Stimulated activated CD8-positive, alpha-beta memory T cell treated with anti-CD3 and anti-CD28 coated beads, Interleukin-7, amount 100 ng/mL, for 1 hour (primary cell): ENCODE measurements at places on chromosomes 3 and 15.

DNA sequence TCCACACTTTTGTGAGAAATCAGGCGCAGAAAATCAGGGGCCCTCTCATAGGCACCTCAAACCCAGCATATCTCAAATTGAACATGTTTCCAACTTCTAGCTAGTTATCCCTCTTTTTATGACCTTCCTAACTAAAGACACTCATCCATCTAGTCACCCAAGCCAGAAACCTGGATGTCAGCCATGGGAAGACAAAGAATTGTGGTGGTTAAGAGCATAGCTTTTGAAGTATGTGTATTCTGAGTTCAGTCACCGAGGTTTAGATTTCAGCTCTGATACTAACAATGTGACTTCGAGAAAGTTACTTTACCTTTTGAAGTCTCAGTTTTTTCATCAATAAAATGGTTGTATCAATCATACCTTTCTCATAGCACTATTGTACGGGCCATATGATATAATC is 495.5 kb downstream of the NLGN1 start:
- DNase-seq: no peak

GRCh38 chr15:41820791-41821423 is 7.0 kb upstream of the JMJD7 start:
- no peak for DNase-seq

GRCh38 chr15:75661100-75661755 is 13.5 kb downstream of the SNX33 start:
- no peak for DNase-seq

DNA sequence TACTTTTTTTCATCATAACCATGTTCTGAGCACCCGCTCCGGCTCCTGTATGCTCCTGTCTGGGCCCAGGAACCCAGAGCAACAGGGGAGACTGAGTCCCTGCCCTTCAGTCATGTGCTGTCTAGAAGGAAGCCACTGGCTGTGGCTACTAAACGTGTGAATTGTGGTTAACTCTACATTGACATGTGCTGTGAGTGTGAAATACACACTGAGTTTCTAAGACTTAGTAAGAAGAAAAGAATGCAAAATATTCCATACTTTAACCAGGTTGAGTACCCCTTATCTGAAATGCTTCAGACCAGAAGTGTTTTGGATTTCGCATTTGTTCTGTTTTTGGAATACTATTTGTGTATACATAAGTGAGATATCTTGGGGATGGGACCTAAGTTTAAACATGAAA is 42.8 kb upstream of the CGNL1 start:
- no peak for DNase-seq

GRCh38 chr15:39785139-39785538 is 2.5 kb upstream of the FSIP1 start:
- no peak for DNase-seq

DNA sequence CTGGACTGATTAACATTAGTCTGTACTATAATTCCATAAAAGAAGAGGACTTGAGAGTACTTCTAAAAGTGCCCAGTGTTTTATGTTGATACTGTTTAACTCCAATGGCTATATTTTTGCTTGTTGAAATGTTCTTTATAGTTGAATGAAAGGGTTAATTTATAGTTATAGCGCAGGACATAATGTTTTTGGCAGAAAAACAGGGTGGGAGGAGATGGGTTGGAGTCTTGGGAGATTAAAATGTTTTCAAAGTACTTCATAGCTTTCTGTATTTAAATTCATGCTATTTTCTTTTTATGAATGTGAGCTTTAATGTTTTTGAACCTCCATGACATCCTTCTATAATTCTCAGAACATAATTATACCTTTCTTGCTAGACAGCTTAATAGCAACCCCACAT is 108.2 kb downstream of the CNTN3 start:
- no peak for DNase-seq

DNA sequence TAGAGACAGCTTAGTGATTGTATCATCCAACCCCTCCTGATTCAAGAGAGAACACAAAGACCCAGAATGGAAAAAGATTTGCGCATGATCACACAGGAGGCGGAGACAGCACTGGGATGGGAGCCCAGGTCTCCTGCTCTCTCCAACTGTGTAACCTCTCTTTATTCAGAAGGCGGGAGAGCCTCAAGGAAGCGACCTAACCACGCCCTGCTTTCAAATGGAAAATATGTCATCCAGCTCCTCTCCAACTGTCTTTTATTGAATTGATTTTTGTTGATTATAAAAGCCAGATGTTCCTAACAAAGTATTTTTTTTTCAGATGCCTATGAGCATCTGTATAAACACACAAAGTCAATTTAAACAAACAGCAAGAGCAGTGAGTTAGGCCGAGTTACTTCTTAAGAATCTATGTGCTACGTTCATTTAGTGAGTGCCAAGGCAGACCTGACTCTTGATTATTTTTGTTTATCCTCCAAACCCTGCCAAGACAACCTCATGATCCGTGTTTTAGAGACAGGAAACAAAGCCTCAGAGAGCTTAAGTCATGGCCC is 74.5 kb downstream of the BFSP2 start:
- DNase-seq: no peak

GRCh38 chr3:69669070-69669469 is 70.2 kb upstream of the MITF start:
- no peak for DNase-seq

GRCh38 chr3:126021702-126022101 is 52.7 kb downstream of the ROPN1B start:
- DNase-seq: no peak

DNA sequence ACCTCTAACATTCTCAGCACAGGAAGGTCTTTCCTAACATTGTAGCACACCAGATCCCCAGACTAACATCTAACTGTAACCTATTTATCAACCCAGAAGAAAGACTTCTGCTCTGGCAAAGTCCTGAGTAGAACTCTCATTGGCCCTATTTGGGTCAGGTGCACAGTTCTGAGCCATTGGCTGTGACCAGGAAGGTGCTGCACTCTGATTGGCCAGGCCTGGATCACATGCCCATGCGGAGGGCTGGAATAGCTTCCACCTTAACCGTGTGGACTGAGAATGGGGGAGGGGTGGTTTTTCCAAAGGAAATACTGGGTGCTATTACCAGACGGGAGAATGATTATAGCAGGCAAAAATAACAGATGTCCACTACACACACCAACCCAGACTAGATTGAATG is 11.5 kb downstream of the FEZF2 start:
- DNase-seq: no peak

GRCh38 chr3:58575971-58576652 is 1.1 kb downstream of the FAM107A start:
- DNase-seq: no peak

GRCh38 chr15:76299786-76300185 is 11.5 kb downstream of the ETFA start:
- DNase-seq: no peak

GRCh38 chr15:98402486-98402885 is 245.9 kb upstream of the IGF1R start:
- DNase-seq: no peak

DNA sequence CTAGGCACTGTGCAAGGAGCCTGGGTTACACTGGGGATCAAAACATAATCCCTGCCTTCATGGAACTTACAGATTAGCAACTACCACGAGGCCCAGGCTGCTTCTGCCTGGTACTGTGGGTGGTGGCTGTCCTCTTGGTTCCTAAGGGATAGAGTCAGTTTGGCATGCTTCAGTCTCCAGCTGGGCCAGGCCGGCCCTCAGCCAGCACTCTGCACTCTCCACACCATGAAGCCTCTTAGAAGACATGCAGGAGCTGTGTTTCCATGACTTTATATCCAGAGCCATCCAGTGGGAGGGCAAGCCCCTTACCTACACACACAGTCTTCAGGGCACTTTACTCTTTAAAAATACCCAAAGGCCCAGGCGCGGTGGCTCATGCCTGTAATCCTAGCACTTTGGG is 54.4 kb downstream of the ATP1B3 start:
- DNase-seq: no peak

- DNase-seq: no peak
These were observed 37.6 kb downstream of the TMCC1 start for GRCh38 chr3:129855832-129856419.

DNA sequence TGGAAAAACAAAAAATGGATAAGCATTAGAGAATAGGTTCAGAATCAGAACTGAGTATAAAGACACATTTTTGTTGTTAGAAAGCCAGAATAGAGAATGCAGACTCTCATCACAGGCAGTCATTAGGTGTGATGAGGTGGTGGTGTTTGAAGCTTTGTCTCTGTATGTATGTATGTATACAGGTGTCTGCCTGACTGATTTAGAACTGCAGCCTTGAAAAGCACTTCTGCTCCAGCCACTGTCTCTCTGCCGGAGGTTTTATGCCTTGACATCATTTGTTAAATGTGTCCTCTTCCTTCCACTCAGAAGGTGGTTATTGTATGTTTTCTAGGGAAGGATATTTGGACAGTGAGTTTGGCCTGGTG is 80.7 kb upstream of the ZBED2 start:
- no peak for DNase-seq

DNA sequence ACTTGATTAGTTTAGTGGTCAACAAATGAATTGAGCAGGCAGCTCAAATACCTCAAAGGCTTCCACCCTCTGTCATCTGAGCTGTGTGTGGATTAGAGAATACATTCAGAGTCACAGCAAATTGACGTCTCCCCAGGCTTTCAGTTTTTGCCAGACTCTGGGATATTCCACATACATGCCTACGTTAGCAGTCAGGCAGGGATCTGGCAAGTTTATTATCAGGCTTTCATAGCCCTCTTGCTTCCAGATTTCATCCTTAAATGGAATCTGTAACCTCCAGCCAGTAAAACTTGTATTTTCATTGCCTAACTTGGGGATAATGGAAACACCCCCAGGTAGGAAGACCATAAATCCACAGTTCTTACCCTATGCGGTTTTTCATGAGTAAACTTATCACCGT is 115.9 kb downstream of the RASA2 start:
- no peak for DNase-seq

- no peak for DNase-seq
These were observed at the start of gene PDZRN3 for GRCh38 chr3:73624821-73625665. PDZRN3 (minus strand) TSS chr3:73624941.
